ENCODE measurements at places on chromosomes 6 and 20. TPM values are rescaled to one million over a fixed set of nuclear protein-coding genes. Genes with fewer than 3 reads are reported as not detected.

GRCh38 chr6:3803627-3804468 is 45.3 kb upstream of the FAM50B start:
- no peak for DNase-seq

- DNase-seq, result no peak
These were observed 14.9 kb downstream of the IL17A start for GRCh38 chr6:52201046-52201445.

DNA sequence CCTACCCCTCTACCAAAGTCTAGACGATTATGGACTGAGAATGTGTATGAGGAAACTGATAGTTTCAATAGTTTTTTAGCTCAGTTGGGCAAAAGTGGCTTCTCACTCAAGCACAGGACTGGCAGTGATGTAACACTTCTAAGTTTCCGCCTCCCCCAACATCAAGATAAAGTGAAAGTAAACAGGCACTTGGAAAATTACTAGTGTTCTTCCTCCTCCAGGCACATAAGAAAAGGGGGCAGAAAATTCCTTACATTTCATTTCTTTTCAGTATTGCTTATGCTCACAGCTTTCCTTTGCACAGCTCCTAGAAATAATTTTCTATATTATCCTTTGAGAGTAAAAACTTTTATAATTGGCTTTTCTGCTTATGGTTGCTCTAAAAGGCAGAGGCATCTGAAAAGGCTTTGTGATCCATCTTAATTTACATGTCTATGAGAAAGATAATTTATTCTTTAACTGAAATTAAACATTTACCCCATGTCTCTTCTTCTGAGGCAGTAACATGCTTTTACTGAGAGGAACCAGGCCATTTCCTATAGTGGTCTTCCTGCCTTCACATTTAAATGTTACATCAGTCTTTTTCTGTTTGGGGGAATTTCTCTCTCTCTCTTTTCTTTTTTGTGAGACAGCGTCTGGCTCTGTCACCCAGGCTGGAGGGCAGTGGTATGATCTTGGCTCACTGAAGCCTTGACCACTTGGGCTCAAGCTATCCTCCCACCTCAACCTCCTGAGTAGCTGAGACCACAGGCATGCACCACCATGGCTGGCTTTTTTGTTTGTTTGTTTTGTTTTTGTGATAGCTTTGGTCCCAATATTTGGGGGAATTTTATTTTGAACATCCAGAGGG is 65.0 kb upstream of the EEF1A1 start:
- DNase-seq, result no peak

LTB gene
- 83.0 TPM for total RNA-seq

FUCA2 gene
- 35.1 TPM for total RNA-seq

IL17A gene
- not detected for total RNA-seq

GRCh38 chr20:61524951-61525666 is 273.0 kb downstream of the CDH4 start:
- no peak for DNase-seq

Measured in spleen (tissue), 13 donors.